ENCODE measurements at places on chromosomes 7 and 10.

DNA sequence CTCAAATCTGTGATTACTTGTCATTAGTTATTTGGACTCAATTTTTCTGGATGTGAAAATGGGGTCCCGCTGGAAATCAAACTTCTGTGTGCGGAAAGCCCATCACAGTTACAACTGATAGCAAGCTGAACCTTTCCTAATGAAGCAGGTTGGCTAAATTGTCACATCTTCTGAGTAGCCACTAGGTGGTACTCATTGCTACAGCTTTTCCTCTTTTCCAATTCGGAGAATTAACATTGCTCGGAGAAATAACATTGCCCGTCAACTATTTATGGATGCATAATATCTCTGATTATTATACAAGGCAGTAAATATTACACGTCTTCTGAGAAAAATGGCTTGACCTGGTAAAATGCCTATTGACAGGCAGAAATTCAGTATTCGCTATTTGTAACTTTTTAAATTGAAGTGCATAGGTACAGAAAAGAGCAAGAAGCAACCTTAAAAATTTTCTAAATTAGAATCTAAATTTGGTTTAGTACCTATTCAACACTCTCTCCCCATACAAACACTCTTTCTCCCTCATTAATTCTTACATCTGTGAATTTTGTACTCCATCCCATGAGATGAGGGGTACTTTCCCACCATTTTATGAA, 17.3 kb upstream of the BLOC1S2 start:
- no peak for DNase-seq

DNA sequence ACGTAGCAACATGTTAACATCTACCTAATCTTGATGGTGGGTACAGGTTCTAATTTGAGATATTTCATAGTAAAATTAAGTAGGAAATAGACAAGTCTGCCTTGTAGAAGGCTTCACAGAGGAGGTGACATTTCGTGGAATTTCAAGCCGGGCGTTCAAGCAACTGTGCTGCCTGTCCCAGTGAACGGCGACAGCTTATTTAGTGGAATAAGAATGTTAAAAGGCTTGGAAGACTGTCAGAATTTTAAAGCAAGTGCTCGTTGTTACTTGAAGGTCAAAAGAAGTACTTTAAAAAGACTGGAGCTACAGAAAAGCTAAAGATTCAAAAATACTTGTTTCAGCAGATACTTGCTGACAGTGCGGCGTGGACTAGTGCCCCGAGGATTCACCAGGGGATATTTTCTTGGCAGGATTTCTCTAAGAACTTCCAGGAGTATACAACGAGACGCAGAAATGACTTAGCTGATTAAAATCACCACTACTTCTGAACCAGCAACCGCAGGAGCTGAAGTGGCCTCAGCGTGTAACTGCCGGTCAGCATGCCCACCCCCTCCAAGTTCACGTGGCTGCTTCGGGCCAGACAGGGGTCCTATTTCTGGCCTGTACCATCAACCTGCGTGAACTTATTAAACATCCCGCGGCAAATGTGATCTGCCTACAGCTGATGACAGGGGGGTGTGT, 46.5 kb downstream of the CTBP2 start:
- no peak for DNase-seq

- no peak for DNase-seq
Measured at GRCh38 chr10:12390733-12391132, 41.4 kb downstream of the CAMK1D start.

DNA sequence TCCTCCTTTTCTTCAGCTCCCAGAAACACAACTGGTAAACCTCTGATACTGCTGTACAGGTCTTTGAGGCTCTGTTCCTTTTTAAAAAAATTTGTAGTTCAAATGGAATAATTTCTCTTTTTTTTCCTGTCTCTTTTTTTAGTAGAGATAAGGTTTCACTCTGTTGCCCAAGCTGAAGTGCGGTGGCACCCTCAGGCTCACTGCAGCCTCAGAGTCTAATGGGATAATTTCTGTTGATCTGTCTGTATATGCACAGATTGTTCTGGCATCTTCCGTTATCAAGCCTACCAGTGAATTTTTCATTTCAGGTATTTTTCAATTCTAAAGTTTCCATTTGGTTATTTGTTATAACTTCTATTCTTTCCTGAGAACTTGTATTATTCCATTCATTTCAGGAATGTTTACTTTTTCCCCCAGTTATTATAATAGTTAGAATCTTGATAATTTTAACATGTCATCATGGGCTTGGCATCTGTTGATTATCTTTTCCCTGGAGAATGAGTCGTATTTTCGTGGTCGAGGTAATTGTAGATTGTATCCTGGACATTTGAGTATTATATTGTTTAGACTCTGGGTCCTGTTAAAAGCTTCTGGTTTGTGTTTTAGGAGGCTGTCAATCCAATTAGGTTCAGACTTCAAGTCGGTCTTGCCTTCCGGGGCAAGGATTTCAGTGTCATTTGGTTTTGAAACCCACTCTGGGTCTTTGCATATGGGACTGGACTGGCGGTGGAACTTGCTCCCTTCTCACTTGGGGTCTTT, 24.5 kb downstream of the CRCP start:
- no peak for DNase-seq

DNA sequence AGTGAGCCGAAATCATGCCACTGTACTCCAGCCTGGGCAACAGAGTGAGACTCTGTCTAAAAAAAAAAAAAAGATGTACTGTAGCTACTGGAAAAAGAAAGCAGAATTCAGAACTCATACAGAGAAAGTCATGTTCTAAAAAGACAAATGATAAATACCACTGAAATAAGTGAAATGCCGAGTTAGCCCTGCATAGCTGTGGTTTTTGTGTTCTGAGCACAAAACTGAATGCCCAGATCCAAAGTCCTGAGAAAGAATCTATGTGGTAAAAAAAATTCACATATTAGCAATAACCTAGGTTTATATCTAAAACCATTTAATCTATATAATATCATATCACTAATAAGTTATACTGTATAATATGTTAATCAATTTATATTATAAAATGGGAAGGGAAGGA, 29.3 kb upstream of the HECW1 start:
- no peak for DNase-seq

DNA sequence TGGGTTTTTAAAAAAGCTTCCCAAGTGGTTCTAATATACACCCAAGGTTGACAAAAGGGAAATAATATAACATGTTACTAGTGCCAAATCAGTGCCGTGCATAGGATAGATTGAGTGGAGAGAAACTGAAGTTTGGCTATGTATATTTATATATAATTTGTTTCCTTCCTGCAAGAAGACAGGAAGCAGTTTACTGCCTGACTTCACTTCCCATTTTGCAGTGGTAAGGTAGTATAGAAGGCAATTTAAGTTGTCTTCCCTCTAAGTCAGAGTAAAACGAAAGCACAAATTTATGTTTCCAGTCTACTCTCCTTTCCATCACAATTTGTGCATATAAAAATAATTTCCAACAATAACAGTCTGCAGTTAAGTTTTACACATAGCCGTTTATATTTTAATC, 3.4 kb upstream of the HYCC1 start:
- DNase-seq, result no peak

All from right renal pelvis (tissue), 4 donors.